ENCODE measurements at places on chromosomes 7 and 10.

DNA sequence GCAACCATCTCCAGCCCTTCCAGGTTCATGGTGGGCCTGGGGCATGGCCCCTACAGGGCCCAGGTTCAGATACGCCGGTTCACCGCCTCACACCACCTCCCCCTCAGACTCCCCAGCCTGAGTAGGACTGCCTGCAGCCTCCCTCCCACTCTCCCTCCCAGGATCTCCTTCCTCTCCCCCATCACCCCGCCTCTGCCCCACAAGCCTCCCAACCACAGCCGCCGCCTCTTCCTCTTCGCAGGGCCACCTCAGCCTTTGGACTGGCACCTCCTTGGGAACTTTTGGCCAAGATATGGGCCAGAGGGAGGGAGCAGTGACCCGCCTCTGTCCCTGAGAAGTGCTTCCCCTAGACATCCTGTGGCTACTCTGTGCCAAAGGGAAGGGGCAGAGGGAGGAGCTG is 9.3 kb downstream of the KCNIP2 start:
- peak; percentile 35 for DNase-seq

GRCh38 chr7:121301446-121302213 is 27.2 kb upstream of the WNT16 start:
- DNase-seq: no peak

DNA sequence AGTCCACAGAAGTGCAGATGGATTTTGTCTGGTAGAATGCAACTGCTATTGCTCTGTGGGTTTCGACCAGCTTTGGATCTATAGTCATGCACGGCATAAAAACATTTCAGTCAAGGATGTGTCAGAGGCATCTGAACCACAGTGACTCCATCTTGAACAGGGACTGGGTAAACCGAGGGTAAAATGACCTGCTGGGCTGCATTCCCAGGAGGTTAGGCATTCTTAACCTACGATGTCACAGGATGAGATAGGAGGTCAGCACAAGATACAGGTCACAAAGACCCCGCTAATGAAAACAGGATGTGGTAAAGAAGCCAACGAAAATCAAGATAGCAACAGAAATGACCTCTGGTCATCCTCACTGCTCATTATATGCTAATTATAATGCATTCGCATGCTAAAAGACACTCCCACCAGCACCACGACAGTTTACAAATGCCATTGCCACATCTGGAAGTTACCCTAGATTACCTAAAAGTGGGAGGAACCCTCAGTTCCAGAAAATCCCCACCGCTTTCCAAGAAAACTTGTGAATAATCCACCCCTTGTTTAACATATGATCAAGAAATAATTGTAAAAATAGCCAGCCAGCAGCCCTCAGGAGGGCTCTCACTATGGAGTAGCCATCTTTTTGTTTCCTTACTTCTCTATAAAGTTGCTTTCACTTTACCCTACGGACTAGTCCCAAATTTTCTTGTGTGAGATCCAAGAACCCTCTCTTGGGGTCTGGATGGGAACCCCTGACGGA is 50.7 kb upstream of the CPXM2 start:
- no peak for DNase-seq

DNA sequence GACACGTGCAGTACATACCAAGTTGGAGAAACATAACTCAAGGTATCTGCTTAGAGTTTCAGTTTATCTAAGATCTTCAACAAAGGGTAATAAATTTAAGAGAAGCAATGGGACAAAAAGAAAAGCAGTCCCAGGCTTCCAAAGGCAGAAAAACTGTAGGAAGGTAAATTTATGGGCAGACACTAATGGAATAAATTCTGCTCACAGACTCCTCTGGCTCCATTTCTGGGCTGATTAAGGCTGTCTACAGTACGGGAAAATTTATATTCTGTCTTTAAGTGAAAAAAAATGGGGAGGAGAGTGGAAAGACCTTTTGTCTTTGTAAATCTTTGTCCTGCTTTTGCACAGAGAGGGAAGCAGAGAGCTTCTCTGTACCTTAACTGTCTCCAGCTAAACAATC is 587.5 kb upstream of the IGFBP3 start:
- DNase-seq: no peak

DNA sequence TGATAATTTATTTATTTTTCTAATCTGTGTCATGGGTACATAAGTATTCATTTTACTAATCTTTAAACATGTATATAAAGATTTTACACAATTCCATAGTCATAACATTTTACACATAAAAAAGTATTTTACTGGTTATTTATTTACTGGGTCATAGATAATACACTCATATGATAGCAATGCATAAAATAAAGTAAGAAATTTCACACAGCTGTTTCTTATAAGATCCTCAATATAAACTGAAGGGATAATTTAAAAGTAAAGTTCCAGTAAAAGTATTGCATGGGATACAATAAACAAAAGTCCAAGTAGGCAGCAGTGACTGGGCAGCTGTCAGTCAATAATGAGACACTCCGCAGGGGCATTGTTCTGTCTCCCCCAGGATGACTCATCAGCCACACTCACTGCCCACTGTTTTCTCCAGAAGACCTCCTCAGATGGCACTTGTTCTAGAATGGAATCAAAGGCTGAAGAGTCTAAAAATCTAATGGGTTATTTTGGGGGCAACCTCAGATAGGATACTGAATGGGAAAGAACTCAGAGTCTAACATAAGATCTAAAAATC is 32.7 kb downstream of the DPY19L1 start:
- no peak for DNase-seq

- no peak for DNase-seq
Measured at GRCh38 chr7:43637114-43637806, 54.4 kb downstream of the STK17A start.

- DNase-seq: no peak
Measured at GRCh38 chr10:76281659-76282058, 850.2 kb downstream of the LRMDA start.

DNA sequence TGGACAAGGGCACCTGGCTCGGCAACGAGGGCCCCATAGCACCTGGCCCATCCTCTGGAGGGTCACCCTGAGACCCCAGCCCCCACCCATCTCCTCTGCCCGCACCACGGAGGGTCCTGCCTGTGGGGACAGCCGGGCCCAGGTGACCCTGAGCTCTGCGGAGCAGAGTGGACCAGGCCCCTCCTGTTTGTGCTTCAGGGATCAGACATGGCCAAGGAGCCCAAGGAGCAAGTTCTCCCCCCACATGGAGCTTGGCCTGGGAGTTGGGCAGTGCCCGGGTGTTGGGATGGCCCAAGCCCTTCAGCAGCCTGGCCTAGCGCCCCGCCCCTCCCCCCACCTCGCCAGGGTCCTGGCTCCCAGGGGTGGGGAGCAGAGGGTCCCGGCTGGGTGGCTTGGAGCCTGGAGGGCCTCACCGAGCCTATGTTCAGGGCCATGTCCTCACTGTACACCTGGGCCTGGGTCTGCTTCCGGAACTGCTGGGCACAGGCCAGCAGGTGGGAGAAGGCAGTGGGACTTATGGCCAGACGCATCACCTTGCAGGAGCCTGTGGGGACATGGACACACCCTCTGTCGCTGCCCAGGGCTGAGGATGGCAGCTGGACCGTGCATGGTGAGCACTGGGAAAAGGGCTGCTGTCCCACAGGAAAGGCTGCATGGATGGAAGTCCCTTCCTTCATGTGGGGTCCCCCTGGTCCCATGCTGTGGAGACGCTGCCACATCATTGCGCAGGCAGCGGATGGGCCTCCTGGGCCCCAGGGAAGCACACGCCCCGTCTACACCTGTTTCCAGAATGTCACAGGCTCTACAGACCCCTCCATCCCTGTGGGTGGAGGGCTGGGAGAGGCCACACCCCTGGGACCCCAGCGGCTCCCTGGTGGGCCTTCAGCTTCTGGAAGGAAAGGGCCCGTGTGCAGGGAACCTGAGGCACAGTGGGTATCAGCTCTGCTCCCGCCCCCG is 49.2 kb upstream of the NKX6-2 start:
- DNase-seq: no peak

GRCh38 chr7:13093160-13093559 is 405.7 kb downstream of the ARL4A start:
- DNase-seq: no peak

GRCh38 chr7:67462781-67463191 is 466.2 kb downstream of the TYW1 start:
- no peak for DNase-seq

- DNase-seq: peak; percentile 69
Measured at GRCh38 chr7:1579481-1580421, 9.9 kb upstream of the PSMG3 start.

DNA sequence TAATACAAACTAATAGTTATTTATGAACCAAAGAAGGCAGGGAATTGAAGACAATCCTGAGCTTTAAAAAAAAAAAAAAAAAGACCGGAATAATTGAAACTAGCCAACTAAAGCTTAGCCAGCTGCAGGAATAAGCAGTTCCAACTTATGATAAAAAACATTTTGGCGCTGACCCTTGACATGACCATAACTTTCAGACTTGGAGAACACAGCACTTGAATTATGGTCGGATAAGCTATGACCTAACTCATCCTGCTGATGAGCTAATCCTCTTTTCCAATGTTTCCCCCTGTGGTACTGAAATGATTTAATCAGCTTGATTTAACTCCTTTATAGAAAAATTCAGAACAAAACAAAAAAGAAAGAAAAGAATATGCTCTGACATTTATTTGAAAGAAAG is 181.8 kb downstream of the DGKB start:
- no peak for DNase-seq

- no peak for DNase-seq
Measured at GRCh38 chr10:6273351-6273750, 70.6 kb downstream of the PFKFB3 start.

DNA sequence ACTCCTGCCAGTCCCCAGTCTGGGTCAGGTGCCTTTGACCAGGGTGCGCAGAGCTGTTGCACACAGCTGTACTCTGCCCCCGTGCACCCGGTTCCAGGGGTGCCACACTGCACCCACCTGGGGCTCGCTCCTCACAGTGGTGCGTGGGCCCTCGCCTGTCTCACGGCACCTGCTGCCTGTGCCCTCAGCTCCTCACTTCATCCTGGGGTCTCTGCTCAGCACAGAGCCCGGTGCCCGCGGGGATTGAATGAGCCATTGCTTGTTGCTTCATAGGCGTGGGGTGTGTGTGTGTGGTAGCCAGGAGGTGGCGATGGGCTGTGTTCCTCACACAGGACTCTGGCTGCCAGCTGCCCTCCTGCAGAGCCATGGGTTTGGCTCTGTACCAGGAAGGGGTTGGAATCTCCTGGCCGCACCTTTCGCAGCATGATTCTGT is 18.5 kb downstream of the EIF3B start:
- no peak for DNase-seq

GRCh38 chr10:118213436-118213835 is 128.7 kb downstream of the FAM204A start:
- no peak for DNase-seq

DNA sequence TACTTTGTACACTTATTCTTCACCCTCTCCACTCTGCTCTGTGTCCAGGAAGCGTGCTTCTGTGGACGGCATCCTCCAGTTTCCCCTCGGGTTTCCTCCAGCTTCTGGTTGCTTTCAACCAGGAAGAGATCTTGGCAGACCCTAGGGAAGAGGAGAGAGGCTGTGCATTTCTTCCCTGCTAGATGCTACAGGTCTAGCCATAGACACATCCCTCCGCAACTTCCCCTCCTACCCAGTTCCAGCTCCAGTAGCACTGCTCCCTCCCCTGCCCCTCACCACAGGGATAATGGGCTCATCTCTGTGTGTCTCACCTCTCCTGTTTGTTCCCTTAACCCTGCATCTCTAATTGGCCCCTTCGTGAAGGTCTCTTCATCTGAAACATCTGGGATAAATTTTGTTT is 16.3 kb downstream of the TLL2 start:
- no peak for DNase-seq

GRCh38 chr7:37369906-37370305 is 78.8 kb downstream of the ELMO1 start:
- no peak for DNase-seq

DNA sequence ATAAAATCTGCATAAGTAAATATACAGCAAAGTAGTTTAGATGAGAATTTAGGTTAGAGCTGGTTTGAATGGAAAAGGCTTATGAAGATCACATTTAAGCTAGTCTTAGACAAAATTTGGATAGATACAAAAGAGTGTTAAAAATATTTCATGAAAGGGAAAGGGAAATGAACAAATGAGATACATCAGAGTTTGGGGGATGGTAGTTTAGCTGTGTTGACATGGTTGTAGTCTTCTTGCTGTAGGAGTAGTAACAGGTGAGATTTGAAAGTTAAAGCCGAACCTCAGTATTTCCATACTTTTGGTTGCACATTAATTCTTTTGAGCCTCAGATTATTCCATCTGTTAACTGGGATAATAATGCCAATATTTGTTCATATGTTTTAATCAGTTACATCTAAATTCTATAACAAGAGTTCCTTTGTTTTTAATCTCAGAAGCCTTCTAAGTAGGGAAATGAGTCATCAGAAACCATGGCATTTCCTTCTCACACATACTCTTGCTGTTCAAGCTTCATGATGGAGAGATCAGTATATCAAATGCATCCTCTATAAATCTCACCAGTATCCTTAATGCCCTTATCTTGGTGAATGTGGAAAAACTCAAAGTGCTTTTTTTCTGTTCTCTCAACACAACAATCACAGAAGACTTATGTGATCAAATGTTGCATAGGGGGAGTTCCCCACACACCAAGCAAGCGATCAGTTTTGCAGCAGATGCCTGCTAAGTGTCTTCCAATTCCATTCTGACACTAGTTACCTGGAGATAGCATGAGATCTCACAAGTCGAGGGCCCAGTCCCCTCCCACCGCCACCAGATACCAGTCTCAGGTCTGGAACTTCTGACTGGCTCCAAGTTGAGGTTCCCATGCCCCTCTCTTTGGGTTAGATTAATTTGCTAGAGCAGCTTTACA is 84.7 kb downstream of the MAPK8 start:
- DNase-seq: no peak

DNA sequence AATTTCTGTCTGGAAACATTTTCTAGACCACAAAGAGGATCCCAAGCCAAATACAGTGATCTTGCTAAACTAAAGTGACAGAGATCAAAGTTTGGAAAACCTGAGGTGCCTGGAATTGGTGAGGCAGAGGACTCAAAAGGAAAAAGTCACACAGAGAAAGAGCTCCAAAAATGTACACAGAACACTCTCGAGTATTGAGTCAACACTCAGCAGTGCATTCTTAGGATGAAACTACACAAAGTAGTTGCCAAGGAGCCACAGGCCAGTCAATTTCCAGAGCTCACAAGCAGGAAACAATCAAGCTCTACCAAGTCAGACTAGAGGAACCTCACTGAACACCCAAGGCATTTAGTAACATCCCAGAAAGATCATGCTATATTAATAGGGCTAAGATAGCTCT is 61.3 kb downstream of the MICU1 start:
- no peak for DNase-seq

DNA sequence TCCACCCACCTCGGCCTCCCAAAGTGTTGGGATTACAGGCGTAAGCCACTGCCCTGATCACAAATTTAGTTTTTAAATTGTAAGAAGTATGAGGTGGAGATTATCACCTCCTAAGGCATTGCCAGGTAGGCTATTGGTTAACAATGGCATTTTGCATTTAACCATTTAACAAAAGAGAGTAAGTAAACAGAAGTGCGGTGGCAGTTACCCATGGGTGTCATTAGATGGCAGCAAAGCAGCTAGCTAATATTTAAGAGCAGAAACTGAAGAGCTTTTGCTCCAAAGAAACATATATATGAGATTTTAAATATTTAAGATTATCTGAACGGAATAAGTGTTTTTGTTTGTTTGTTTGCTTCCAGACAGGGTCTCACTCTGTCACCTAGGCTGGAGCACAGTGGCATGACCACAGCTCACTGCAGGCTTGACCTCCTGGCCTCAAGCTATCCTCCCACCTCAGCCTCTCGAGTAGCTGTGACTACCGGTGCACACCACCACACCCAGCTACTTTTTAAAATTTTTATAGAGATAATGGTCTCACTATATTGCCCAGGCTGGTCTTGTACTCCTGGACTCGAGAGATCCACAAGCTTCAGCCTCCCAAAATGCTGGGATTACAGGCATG is 325.5 kb upstream of the C7orf33 start:
- DNase-seq: peak; percentile 5

Measured in CD4-positive, alpha-beta T cell treated with Interleukin-1 beta for 1 hour (primary cell).